SK-MEL-5 (cell line): ENCODE measurements at places on chromosomes 12 and 14.

DNA sequence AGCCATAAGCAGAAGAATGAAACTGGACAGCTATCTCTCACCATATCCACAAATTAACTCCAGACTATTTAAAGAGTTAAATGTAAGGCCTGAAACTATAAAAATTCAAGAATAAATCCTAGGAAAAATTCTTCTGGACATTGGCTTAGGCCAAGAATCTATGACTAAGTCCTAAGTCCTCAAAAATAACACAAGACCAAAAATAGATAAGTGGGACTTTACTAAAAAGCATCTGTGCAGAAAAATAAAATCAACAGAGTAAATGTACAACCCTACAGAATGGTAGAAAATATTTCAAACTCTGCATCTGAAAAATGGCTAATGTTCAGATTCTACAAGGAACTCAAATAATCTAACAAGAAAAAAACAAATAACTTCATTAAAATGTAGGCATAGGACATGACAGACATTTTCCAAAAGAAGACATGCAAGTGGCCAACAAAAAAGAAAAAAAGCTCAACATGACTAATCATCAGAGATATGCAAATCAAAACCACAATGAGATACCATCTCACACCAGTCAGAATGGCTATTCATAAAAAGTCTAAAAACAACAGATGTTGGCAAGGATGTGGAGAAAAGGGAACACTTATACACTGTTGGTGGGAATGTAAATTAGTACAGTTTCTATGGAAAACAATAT, 61.0 kb upstream of the PPFIA2 start:
- DNase-seq = no peak

DNA sequence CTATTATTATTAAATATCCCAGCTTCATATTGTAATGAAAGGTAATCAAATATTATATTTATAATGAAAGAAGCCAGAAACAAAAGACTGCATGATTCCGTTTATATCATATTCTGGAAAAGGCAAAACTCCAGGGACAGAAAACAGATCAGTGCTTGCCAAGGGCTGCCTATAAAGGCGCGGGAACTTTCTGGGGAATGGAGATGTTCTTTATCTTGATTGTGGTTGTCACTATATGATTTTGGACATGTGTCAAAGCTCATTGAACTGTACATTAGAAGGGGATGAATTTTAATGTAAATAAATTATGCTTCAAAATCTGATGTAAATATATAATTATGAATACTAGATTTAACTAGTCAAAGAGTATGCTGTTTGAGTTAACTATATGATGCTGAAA, 115.4 kb upstream of the KRAS start:
- no peak for DNase-seq

- no peak for DNase-seq
These were observed 569 bp upstream of the RGS6 start for GRCh38 chr14:71931492-71932228.

GRCh38 chr12:8781381-8782127, 40.9 kb upstream of the A2ML1 start:
- no peak for DNase-seq

- no peak for DNase-seq
These were observed 240.3 kb upstream of the TMPO start for GRCh38 chr12:98275131-98275475.

GRCh38 chr12:27822076-27822712, 42.2 kb upstream of the MANSC4 start:
- no peak for DNase-seq

DNA sequence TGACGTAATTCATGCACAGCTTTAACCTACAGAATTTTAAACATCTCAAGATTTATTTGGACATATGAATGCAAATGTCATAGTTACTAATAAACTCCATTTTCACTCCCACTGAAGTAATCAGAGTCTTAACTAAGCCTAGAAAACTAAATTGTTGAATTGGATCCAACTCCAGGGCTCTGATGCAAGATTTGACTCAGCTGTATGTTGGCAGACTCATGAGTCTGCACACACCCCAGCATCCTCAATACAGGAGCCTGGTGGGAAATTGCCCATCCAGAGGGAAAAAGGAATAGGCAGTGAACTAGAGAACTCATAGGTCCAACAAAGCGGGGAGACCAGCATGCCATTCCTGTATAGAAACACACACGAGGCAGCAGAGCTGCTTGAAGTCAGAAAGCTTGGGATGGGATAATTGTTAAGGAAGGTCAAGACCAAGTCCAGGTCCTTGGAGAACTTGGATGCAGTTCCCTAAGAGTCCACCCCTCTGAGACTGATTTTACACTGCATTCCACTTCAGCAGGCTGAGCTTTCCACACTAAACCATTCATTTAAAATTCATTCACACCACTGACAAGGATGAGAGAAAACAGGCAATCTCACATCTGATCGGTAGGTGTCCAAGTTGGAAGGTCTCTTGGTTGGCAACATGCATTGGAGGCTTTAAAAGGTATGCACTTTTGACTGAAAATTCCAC, 14.4 kb downstream of the TMTC1 start:
- DNase-seq = no peak

GRCh38 chr12:65327207-65328076, 49.0 kb downstream of the MSRB3 start:
- no peak for DNase-seq

- DNase-seq = peak; percentile 49
These were observed 45.8 kb upstream of the CORO1C start for GRCh38 chr12:108777156-108777555.

DNA sequence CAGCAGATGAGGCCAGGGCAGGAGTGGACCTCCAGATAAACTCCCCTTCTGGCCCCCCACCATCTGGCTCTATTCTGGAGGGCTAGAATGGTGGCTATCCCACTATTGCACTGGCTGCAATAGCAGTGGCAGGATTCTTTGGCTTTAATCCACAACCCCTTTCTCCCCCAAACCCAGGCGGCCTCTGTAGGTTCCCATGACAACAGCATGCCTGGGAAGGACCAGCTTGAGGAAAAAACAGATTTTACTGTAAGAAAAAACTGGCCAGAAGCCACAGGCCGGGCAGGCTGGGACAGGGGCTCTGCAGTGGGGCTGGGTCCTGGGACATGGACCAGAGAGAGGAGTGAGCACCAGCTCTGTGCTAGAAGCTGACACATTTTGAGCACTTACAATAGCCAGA, 13.6 kb upstream of the ACVR1B start:
- no peak for DNase-seq

DNA sequence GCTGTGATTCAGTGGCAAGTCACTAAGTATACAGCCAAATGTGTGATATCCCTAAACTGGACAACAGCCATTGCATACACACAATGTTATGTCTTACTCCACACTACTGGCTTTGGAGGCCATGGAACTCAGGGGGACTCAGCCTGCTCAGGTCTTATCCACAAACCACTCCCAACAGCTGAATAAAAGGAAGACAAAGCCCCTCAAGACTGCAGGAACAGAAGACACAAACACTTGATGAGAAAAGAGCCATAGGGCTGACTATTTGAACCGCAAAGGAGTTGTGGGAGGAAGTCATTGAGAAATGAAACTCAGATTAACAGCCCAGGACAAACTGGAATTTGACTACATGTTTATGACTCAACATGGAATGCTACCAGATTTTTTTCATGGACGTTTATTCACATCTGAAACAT, 40.9 kb downstream of the PTGER2 start:
- DNase-seq = peak; percentile 14

DNA sequence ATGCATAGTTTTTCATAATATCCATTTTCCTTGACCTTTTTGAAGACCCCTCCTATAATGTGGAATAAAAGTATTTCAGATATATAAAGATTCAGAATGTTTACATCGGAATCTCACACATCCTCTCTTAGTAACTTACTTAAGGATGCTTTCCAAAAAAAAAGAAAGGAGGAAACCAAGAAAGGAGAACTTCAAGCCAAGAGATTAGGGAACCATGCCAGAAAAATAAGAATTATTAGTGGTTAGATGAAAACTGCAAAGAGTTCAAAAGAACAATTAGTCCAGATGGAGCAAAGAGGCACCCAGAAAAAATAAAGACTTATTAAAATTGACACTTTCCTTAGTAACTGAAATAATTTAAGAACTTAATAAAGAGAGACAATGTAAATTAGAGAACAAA, 179.2 kb downstream of the DUSP6 start:
- no peak for DNase-seq

GRCh38 chr14:31965735-31966598, 111.1 kb upstream of the ARHGAP5 start:
- no peak for DNase-seq

DNA sequence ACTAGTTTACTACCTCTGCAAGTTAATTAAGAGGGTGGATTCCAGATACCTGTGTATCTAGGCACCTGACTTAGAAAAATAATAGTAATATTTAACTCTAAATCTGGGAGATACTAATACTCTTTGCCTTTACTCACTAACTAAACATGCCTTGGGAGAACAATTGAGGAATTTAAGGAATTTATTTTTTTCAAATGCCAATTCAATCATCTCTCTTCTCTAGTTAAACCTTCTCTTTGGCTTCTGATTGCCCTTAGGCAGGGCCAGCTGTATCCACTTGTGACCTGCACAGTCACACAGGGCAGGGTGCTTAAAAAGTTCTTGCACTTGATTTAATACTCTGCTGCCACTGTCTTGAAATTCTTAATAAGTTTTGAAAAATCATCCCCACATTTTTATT, 142.4 kb downstream of the PLCZ1 start:
- no peak for DNase-seq

DNA sequence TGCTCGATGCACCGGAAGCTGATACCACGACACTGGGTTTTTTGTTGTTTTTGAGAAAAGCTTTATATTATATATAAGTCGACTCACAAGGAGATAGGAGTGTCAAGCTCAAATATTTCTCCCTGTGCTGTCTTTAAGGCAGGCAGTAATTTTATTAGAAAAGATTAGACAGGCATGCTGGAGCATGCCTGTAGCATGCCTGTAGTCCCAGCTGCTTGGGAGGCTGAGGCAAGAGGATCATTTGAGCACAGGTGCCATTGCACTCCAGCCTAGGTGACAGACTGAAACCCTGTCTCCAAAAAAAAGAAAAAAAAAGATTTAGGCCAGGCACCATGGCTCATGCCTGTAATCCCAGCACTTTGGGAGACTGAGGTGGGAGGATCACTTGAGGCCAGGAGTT, 51.8 kb downstream of the GNS start:
- DNase-seq = no peak

DNA sequence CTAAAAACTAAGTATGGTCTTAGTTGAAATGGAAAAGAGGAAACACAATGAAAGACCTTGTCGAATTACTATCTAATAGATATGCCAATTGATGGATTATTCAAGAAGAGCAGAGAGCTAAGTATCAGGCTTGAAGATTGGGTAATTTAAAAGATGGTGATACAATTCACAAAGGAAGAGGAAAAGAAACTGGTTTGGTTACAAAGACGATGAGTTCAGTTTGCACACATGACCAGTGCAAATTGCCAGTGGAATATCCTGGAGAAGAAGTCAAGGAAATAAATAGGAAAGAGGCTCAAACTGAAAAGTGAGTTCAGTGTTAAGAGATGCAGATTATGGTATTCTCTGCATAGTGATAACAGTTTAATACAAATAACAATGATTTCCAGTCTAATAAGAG, 2.5 kb upstream of the RAP1B start:
- no peak for DNase-seq

- no peak for DNase-seq
These were observed 213.3 kb upstream of the SLC16A7 start for GRCh38 chr12:59382282-59383078.

DNA sequence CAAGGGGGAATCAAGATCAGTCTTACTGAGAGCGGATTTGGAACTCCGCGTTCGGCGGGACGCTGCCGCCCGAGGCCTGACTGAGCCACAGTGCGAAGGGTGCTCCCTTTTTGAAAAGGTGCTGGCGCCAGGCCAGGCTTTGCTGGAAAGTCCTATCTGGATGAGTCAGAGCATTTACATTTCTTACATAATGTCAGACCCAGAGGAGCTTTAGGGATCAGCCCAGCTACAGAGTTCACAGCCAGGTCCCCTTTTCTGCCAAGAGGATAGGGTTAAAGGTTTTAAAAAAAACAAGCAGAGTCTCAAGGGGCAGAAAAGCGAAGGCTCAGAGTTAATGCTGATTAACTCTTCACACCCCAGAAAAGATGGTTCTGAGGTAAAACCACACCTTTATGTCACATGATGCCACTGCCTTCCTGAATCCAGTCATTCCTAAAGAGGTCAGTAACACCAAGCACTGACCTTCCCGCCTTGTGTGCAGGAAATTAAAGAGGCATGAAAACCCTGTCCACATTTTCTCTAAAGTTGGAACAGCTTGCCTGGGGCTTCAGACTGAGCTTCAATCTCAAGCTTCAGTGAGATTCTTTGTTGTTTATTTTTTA, 11.7 kb upstream of the FBXL14 start:
- peak; percentile 83 for DNase-seq

- no peak for DNase-seq
These were observed at the start of gene IGF1 for GRCh38 chr12:102480406-102480805. TSS of gene IGF1 (minus strand) at chr12:102480563. CDS start at chr12:102480381, 182 bp downstream.

- no peak for DNase-seq
These were observed 47.4 kb downstream of the TMEM117 start for GRCh38 chr12:43883311-43883710.

- DNase-seq = no peak
These were observed 12.5 kb downstream of the NAA25 start for GRCh38 chr12:112096070-112096469.

DNA sequence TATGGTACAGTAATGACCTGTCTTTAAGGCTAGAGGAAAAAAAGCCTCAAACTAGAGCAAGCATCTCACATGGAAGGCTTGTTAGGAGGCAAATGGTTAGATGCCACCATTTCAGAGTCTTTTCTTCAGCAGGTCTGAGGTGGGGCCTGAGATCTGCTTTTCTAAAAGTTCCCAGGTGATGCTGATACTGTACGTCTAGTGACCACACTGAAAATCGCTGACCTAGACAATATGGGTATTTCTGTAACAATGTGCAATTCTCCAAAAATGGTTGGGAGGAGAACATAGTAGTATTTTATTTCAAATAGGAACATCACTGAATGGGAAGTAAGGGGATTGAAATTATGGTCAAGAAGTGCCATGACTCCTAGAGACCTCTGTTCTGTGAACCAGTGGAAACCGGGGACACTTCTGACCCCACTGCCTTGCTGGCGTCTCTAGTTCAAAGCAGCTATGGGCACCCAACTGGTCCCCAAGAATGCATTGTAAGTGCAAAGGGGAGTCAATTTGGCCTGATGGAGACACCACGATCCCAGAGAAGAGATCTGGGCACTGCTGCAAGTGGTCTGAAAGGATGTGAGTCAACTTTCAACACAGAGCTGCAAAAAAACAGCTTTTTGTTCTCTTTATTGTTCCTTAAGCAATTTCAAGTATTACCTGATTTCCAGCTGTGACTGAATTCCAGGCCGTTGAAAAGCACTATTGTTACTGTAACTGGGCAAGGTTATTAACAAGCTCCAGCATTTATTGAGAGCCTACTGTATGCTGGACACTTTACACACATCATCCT, 54.4 kb upstream of the PLEKHG7 start:
- peak; percentile 9 for DNase-seq

DNA sequence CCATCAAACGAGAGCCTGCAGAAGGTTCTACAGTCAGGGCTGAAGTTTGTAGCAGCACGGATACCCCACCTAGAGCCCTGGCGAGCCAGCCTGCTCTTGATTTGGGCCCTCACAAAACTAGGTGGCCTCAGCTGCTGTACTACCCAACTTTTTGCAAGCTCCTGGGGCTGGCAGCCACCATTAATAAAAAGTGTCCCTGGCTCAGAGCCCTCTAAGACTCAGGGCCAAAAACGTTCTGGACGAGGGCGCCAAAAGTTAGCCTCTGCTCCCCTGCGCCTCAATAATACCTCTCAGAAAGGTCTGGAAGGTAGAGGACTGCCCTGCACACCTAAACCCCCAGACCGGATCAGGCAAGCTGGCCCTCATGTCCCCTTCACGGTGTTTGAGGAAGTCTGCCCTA, 8.9 kb upstream of the PFDN5 start:
- no peak for DNase-seq

GRCh38 chr14:54258382-54258781, 138.4 kb upstream of the CDKN3 start:
- no peak for DNase-seq
